ENCODE measurements at places on chromosomes 2 and 18. TPM values are rescaled to one million over a fixed set of nuclear protein-coding genes. Genes with fewer than 3 reads are reported as not detected.

DNA sequence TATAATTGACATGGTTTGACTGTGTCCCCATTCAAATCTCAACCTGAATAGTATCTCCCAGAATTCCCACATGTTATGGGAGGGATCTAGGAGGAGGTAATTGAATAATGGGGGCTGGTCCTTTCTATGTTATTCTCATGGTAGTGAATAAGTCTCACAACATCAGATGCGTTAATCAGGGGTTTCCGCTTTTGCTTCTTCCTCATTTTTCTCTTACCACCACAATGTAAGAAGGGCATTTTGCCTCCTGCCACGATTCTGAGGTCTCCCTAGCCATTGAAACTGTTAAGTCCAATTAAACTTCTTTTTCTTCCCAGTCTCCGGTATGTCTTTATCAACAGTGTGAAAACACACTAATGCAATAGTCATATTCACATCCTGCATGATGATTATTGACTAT is 1073.3 kb upstream of the CDH2 start:
- no peak for DNase-seq

DNA sequence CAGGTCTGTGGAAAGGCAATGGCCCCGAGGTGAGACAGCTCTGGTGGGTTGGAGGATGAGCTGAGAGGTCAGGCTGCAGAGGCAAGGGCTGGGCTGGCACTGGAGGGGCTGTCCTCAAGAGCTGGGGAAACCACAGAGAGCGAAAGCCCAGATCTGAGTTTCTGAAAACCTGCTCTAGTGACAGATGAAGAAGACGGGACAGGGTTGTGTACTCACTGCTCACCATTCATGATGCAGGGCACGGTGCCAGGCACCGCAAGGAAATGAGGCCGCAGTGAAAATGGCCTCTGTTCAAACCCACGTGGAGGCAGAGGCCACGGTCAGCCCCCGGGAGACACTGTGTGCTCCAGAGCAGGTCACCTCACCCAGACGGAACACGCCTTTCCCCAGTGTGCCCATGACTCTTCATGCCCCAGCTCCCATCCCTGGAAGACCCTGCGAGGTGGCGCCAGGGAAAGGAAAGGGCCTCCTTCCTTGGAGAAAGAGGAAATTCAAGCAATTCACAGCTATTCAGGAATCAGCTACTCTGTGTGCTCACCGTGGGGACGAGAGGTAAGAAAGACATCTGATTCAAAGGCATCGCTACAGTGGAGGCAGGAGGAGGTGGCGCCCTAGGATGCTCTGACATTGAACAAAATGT is 24.3 kb upstream of the ID2 start:
- DNase-seq, result no peak

- no peak for DNase-seq
These were observed 13.8 kb downstream of the NBAS start for GRCh38 chr2:15547115-15547876.

DNA sequence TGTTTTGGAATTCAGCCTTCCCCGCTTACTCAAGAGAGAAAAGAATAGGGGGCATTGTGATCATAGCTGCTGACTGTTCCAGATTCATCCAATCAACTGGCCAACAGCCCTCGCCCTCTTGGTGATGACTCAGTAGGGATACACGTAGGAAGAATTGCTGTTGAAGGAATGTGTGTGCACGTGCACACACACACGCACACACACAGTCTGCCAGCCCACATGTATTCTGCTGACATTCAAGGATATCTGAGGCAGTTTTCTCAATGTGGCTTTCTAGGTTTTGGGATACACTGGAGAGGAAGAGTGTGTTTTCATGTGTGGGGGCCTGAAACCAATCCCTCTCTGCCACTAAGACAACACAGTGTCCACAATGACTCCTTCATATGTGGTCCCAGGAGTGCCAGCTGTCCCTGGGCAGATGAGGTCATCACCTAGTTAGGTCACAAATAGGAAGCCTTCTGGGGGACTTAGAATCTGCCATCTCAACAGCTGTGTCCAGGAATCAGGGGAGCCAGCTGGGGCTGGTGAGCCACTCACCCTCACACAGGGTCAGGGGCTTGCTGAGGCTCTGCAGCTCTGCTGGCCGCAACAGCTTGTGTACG is 352.6 kb downstream of the SS18 start:
- no peak for DNase-seq

DNA sequence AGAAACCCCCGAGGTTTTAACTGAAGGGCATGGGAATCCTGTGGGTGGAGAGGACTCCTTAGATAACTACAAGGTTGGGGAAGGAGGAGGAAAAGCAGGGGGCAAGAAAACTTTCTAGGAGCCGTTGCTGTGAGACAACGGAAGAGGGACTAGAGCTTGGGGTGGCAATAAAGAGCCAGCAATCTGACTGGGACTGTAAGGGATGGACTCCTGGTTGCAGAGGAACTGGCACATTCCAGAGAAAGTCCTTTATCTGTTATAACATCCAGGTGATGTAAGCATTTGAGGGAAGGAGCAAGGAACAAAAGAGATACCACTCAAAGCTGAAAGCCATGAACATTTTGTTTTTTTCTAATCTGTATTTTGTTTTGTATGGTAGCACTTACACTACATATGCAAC is 16.4 kb downstream of the CDCA7 start:
- no peak for DNase-seq

DNA sequence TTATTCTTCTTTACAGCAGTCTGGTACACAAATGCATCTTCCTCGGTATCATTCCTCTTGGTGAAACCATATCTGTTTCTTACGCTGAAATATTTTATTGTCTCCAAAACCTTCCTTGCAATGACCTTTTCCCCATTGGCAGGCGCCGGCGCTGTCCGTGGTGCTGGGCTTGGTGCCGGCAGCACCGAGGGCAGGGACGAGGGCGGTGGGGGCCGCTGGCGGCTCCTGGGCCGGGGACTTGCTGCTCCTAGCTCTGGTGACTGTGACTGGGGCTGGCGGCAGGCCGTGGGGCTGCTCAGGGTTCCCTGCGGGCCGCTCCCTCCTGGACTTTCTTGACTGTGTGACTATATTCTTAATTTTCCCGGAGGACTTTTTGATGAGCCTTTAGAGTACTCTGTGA is 72.5 kb downstream of the GPR39 start:
- no peak for DNase-seq

Gene SCN2A
- total RNA-seq, result 0.11 TPM

DNA sequence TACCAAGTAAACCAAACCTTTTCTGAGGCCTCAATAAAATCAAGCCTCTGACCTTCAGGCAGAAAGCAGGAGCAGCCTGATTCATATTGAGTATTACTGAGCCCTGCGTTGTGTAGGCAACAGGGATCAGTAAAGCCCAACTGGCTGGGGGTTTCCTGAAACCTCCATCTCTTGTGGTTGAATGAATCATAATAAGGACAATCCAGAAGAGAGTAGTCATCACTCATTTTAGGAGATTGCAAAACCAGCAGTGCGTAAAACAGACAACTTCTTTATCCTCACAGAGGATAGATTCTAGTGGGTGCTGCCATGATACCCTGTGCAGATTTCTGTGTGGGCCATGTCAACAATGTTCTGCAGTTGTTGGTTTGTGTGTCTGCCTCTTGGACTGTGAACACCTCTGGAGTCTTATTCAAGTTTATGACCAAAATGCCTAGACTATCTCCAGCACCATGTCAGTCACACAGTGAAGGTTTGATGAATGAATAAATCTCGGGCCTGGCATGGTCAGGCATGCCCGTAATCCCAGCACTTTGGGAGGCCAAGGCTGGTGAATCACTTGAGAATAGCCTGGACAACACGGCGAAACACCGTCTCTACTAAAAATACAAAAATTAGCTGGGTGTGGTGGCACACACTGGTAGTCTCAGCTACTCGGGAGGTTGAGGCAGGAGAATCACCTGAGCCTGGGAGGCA is 51.8 kb upstream of the RAB27B start:
- peak; percentile 33 for DNase-seq

DNA sequence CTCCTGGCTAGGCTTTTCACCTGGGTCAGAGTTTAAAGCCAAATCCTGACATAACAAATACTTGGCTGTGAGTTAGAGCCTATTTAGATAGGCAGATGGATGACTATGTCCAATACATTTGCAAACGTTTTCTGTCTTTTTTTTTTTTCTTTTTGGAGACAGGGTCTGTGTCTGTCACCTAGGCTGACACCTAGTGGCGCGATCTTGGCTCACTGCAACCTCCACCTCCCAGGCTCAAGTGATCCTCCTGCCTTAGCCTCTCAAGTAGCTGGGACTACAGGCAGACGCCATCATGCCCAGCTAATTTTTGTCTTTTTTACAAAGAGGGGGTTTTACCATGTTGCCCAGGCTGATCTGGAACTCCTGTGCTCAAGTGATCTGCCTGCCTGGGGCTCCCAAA is 124.8 kb downstream of the DYM start:
- no peak for DNase-seq

Gene ANKRD62
- total RNA-seq, result not detected

DNA sequence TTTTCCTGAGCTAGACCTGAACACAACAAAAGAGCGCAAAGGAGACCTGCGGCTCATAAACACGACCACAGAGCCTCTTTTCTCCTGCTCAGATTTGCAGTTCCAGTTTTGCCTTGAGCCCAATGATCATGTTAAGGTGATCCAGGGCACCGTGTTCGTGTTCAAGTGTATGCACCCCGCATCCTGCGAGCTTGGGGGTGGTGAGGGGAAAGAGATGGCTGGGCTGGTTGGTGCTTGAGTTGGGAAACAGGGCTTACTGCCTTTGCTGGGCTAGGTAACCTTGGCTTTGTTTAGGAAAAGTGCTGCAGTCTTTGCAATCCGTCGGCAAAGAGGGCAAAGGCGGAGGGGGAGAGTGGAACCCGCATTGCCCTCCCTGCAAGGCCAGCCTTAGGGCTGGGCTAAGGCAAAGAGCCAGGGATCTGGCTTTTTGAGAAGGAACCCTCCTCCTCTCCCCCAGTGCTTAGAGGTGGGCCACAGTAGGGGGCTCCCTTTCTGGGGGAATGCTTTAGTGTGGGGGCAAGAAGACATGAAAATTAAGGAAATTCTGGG is 1.3 kb downstream of the HOXD10 start:
- DNase-seq, result no peak

- DNase-seq, result no peak
These were observed 61.9 kb upstream of the PXDN start for GRCh38 chr2:1806254-1806653.

DNA sequence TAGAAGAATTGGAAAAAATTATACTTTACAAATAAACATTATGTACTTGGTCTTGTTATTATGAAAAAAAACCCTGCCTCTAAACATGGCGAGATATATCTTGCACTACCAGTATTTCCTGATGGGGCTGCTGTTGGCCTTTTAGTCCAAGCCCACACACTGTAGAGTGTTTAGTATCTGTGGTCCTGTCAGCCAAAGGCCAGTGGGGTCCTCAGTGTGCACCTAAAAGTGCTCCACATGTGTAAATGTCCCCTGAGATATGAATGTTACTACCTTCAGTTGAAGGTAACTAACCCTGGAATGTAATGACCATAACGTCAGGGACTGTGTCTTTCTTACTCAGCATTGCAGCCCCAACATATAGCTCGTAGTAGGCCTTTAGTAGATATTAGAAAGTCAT is 71.1 kb upstream of the HK2 start:
- no peak for DNase-seq

- no peak for DNase-seq
These were observed 92.5 kb downstream of the PRPF40A start for GRCh38 chr2:152624805-152625204.

GRCh38 chr2:30643674-30644073 is 163.6 kb downstream of the CAPN13 start:
- no peak for DNase-seq

All from activated naive CD4-positive, alpha-beta T cell treated with anti-CD3 and anti-CD28 coated beads, Interleukin-2, amount 50 U/mL, for 72 hours (primary cell).